ENCODE measurements at places on chromosomes 1 and 21.

GRCh38 chr1:226649780-226650179 lies 89.3 kb downstream of the ITPKB start:
- peak; percentile 43 for DNase-seq

GRCh38 chr1:125080077-125080476 lies 3895.3 kb downstream of the SRGAP2C start:
- no peak for DNase-seq

DNA sequence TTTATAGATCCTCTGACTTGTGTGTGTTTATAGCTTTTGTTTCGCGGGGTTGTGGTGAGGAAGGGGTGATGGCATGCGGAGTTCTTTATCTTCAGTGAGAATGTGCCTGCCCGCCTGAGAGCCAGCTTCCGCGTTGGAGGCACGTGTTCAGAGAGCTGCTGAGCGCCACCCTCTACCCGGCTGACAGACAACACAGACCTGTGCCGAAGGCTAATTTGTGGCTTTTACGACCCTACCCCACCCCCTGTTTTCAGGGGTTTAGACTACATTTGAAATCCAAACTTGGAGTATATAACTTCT lies 14.4 kb upstream of the CD101 start:
- DNase-seq: no peak

GRCh38 chr1:203720242-203720641 lies 44.7 kb upstream of the LAX1 start:
- DNase-seq: no peak

- no peak for DNase-seq
Observed at GRCh38 chr1:192878249-192878648, 69.4 kb downstream of the RGS2 start.

GRCh38 chr1:115113766-115114165 lies 24.5 kb upstream of the TSPAN2 start:
- no peak for DNase-seq

DNA sequence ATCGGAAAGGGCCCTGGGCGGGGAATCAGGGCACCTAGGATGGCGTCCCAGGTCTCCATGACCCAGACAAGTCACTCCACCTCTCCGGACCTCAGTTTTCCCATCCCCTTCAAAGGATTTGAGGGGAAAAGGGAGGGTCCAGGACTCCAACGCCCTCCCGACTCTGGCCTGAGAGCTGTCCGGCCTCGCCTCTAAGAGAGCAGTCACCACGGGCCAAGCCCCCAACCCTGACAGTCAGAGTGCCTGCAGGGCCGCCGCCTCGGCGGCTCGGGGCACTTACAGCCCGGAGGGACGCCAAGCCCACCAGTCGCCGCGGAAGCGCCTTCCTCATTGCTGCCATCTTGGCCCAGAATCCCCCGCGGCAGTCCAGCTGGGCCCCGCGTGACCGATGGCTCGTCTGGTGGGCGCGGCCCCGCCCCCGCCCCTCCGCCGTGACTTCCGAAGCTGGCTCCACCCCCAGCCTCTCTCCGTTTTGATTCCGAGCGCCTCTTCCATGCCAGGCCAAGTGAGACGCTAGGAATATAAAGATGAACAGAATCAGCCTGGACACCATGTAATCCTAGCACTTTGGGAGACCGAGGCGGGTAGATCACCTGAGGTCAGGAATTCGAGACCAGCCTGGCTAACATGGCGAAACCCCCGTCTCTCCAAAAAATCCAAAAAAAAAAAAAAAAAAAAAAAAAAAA lies at the start of gene HMGCL:
Gene HMGCL, minus strand, starts transcription at position 354 of the 686 bp plus-strand sequence. Its CDS starts 14 bp downstream, at position 340.
- DNase-seq: peak; percentile 81

DNA sequence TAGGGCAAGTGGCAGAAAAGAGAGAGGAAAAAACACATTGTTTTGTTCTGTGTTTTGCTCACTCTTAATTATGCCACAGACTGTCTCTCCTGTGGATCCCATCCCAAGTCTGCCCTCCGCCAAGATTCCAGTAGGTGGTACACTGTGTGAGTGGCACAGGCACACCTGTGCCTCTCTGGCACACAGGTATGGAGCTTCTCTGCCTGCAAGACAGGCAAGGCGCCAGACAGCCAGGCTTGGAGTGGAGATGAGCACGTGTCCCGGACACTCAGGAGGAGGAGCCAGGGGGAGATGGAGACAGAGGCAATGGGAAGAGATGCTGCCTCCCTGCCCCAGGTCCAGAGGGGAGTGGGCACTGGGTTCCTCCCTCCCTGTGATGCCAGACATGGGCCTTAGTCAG lies 6.5 kb upstream of the GRIK3 start:
- DNase-seq: no peak

DNA sequence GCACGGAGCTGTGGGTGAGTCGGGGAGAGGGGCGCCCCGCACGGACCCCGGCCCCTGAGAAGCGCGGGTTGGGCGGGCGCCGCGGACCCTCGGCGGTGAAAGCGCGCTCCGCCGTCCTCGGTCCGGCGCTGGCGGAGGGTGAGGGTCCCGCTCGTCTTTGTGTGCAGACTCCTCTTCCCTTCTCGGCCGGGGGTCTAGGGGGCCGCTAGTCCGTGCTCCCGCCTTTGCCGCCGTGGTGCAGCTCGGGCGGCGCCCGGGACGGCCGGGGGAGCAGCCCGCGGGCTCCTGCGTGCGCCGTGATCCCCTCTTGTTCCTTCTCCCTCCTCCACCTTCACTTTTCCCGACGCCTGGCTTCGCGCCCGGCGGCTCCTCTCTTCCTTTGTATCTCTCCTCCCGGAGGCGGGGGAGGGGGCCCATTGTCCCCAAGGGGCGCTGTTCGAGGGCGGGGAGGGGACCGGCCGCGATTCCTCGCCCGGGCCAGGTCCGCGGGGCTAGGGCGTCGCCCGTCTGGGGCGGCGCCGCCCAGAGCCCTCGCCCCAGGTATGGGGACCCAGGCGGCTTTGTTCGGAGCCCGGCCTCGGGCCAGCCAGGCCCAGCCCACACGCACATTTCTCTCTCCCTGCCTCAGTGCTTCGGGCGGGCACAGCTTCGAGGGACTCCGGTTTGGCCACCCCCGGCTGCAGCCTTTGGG lies 519 bp downstream of the FNBP1L start:
- no peak for DNase-seq

DNA sequence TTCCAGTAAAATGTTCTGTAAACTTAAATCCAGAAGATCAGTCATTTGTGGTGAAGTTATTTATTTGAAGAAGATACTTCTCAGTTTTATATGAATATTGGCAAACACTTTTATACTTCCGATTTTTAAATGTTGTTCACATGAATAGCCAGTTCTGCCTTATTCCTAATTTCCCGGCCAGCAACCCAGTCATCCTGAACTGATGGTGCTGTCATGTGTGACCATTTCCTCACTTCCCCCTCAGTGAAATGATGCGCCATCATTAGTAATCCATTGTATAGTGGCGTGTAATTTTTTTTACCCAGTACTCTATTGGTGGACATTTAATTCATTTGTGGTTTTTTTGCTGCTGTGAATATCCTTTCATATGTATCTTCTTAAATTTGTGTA lies 16.4 kb downstream of the GPSM2 start:
- peak; percentile 34 for DNase-seq

DNA sequence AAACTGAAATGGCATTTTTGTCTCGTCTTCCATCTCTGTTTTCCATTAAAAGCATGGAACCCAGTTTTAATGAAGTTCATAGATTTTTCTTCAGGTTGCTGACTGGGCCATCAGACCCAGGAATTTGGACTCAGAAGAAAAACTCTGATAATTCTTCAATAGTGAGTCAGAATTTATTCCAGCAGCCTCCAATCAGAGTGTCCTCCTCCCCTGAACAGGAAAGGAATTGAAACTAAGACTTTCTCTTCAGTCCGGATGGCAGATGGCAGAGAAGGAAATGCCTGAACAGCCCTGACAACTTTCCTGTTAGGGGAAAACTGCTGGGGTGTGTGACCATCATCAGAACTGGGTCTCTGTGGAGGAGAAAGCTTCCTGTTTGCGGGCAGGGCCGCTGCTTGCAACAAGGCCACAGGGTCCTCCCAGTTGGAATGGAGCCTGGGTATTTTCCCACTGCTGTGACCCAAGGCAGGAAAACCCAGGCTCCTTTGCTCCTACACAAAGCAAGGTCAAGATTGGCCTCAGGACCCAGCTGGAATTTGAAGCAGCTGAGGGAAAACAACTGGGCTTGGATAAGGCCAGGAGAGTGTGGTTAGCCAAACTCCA lies 20.7 kb downstream of the CD34 start:
- DNase-seq: no peak

GRCh38 chr1:247360991-247361731 lies 29.5 kb upstream of the ZNF496 start:
- DNase-seq: no peak

DNA sequence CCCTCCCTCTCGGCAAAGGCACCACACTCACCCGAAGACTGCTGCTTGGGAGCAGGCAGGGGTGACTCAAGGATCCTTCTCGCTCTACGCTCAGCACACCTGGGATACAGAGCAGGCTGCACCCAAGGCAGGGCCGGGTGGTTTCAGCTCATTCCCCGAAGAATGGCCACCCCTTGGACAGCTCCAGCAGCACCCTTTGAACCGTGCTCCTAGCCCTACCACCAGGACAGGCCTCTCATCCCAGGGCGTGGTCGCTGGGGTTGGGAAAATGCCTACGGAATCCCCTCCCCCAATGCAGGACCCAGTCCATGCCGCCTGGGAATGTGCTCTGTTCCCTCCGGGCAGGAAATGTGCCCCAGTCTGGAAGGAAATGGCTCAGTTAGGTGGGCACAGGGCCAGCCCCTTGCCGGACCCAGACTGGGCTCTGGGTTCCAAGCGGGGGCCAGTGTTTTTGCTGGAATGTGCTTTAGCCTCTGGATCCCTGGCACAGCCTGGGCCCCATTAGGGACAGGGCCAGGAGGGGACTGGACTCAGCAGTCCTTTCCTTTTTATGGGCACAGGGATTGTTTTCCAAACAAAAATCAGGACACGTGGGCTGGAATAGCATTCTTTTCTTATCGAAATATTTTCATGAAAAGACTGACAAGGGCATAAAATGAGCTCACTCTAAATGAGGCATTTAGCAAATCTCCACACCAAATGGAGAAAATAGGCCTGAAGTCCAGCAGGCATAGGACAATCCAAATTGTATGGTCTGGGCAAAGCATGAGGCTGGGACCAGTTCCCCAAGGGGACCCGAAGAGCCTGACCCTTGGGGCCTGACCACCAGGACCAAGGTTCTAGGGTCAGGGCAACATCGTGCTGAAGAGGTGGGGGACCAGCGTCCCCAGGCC lies 7.3 kb downstream of the TMEM82 start:
- DNase-seq: no peak

- no peak for DNase-seq
Observed at GRCh38 chr21:30613836-30614235, at the start of gene KRTAP6-1. Gene KRTAP6-1, minus strand, starts transcription at chr21:30613930. Its CDS starts 26 bp downstream, at chr21:30613904.

DNA sequence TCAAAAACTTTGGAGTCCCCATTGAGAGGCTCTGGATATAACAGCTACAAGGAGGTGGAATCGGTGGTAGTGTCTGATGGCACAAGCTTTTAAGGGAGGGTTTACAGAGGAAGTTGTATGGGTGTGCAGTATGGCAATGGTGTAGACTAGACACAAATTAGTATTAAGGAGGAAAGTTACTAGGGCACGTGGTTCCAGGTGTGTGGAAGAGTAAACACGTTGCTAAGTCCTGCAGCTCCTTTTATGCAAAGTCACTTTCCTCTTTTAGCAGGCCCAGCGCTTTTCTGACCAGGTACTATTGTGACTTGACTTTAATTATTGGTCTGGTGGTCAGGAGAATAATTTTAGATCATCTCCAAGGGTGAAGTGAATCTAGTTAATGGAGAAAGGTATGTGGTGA lies 287.5 kb upstream of the B3GALT2 start:
- DNase-seq: no peak

- DNase-seq: no peak
Observed at GRCh38 chr1:24362982-24363614, 43.9 kb downstream of the GRHL3 start.

GRCh38 chr1:113858418-113858817 lies 13.1 kb downstream of the PTPN22 start:
- DNase-seq: no peak

- DNase-seq: no peak
Observed at GRCh38 chr1:201850053-201850397, 21.1 kb downstream of the IPO9 start.

- DNase-seq: no peak
Observed at GRCh38 chr1:32307324-32307723, 15.4 kb downstream of the HDAC1 start.

DNA sequence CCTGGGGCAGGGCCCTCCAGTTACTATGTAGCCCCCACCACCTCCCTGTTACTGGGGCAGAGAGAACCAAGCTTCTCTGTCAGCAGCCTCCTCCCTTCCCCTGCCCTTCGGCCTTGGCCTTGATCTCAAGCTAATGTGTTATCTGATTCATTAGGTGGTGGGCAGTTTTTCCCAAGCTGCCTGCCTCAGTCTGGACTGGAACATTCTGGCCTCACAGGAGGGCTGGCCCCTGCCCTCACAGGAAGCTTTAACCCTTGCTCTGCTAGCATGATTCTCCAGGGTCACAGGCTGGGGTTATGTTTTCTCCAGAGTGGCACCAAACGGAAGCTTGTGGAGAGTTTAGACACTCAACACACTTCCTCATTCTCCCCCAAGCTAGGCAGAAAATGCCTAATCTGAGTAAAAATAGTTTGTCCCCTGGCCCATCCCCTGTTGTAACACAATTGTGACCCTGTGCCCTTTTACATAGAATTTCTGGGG lies 37.2 kb upstream of the SLC6A9 start:
- no peak for DNase-seq

- DNase-seq: peak; percentile 36
Observed at GRCh38 chr1:211625040-211625439, 46.1 kb upstream of the SLC30A1 start.

- DNase-seq: no peak
Observed at GRCh38 chr1:117632269-117633067, 26.6 kb downstream of the TENT5C start.

DNA sequence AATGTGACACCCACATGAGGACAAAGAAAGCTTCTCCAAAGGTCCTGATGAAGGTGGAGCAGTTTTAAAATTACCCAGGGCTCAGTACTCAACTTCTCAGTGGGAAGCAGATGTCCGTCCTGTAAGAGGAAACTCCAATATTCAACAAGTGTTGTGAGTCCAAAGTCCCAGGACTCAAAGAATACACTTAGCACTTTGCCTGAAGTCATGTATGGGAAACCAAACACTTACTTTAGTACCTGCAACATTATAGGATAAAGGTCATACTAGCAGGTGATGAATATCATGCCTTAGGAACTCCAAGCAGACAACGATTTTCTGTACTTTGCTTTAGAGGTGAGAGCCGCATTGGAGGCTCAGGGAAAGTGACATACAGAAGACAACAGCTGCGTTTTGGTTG lies 37.2 kb upstream of the ST6GALNAC3 start:
- no peak for DNase-seq

- DNase-seq: no peak
Observed at GRCh38 chr1:210736713-210737112, 397.2 kb downstream of the KCNH1 start.

- DNase-seq: no peak
Observed at GRCh38 chr1:231494439-231495110, 33.9 kb upstream of the TSNAX start.

DNA sequence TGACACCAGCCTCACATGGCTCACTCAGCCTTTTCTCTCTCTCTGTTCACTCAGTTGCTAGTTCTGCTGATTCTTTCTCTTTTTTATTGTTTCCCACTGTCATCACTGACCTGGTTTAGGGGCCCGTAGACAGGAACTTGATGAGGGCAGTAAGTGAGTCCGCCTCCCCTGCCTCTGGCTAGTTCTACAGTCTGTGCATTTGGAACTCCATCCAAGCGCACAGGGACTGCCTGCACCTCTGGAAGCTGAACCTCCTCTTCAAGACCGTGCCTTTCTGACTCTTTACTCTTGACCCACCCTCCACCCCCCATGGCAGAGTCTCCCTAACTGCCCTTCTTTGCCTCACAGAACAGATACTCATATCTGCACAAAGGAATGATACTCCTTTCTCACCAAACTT lies 4.2 kb downstream of the TENT5C start:
- no peak for DNase-seq

Measured in NCI-H446 (cell line).